ENCODE measurements at places on chromosomes 2 and 18.

- DNase-seq, result no peak
Observed at GRCh38 chr2:168448980-168449379, 7.1 kb upstream of the CERS6 start.

GRCh38 chr2:43086451-43087221 is 139.8 kb downstream of the ZFP36L2 start:
- no peak for DNase-seq

DNA sequence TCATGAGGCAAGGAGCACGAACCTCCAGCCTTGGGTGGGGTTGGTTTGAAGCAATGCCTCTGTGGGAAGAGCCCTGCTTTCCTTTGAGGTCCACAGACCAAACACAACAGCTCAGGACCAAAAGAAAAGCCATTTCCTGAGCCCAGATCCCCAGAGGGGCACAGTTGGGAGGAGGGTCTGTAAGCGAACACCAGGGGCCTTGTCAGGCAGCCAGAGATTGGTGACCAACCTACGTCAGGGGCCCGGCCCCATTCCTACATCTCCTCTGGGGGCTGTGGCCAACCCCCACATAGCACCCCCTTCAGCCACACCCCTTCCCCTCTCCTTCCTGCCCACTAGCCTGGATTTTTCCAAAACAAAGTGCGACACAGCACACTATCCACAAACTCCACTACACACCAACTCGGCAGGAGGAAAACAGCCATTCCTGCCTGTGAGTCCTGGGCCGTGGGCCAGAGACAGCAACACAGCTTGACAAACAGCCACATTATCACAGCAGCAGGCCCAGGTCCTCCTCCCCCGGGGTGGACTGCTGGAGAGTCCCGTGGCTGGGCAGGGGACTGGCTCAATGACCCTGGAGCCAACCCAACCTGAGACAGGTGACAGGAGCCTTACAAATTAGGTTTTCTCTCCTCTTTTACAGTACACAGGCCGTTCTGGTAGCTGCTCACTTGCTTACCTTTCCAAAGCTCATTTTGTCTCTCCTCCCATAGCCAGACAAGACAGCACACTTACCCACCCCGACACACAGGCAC is 98.8 kb downstream of the TNS1 start:
- no peak for DNase-seq

- DNase-seq, result no peak
Observed at GRCh38 chr18:46265196-46266156, 161.3 kb downstream of the HAUS1 start.

DNA sequence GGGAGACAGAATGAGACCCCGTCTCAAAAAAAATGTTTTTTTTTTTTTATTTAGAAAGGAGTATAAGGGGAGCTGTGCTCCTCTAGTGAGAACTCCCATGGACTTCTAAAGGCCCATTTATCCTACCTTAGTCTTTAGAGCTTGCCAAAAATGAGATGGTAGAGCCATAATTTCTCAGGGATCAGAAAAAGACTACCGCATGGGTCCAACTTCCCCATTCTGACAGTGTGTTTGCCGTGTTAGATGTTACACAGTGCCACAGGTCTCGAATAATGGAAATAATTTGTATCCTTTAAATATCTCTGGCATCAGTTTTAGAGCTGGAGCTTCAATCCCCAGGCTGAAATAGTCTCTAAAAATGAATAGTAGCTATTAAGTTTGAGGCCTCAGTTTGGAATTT is 6.0 kb upstream of the SLC39A10 start:
- DNase-seq, result no peak

DNA sequence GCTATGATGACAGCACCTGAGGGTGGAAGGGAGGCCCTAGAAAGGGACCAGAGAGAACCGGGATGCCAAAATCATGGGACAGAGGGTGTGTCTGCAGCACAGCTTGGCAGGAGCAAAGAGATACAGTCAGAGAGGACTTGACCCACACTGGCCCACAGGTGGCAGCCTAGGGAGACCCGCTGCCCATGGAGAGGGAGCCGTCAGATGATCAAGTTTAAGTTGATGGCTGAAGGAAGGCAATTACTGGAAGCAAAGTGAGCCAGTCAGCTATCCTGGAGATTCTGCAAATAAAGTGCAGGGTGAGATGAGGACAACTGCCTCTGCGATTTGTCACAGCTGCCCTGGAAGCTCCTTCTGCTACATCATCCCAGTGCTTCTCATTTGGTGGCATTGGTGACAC is 74.0 kb downstream of the CMPK2 start:
- DNase-seq, result no peak

DNA sequence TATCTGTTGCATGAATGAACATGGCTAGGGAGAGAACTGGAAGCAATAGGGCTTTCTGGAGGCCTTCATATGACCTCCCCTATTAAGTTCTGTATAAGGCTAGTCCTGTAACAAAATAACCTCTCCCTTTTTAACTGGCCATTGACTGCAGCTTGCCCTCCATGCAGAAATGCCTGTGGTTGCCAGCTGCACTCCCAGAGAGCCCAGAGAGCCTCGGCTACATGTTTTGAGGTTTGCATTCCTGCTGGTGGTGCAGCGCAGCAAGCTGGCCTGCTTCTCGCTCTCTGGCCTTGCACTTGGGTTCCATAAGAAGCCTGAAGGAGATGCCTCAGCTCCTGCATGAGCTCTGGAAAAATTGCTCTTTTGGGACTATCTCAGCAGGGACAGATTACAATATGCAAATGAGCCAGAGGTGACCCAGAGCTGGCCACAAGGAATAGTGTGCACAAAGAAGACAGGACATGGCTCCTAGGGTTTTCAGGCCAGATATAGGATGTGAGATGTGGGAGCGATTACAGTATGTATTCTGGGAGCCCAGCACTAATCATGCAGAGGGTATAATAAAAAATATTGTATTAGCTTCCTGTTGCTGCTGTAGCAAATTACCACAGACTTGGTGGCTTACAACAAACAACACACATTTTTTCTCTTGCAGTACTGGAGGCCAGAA is 186.7 kb downstream of the INSIG2 start:
- DNase-seq, result no peak

GRCh38 chr18:26706911-26707351 is 158.6 kb downstream of the AQP4 start:
- DNase-seq, result no peak

GRCh38 chr2:71064110-71064611 is 4.3 kb upstream of the NAGK start:
- DNase-seq, result no peak

DNA sequence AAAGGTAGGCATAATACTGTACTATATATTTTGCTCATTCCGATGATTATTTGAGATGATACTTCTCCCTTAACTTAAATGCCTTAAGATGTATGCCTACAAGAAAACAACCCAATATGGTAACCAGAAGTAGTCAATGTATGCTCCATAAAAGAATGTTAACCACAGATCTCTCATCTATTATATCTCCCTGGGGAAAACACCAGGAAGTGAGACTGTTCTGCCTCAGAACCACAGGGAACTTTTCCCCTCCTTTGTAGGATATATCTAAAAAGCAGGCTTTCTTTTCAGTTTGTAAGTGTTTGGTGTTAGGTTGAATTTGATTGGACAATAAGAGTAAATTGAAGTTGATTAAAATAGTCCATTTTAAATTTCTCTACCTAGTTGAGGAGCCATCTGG is 1160.5 kb upstream of the NXPH2 start:
- no peak for DNase-seq

- DNase-seq, result no peak
Observed at GRCh38 chr18:62828091-62828640, 112.8 kb downstream of the PHLPP1 start.

DNA sequence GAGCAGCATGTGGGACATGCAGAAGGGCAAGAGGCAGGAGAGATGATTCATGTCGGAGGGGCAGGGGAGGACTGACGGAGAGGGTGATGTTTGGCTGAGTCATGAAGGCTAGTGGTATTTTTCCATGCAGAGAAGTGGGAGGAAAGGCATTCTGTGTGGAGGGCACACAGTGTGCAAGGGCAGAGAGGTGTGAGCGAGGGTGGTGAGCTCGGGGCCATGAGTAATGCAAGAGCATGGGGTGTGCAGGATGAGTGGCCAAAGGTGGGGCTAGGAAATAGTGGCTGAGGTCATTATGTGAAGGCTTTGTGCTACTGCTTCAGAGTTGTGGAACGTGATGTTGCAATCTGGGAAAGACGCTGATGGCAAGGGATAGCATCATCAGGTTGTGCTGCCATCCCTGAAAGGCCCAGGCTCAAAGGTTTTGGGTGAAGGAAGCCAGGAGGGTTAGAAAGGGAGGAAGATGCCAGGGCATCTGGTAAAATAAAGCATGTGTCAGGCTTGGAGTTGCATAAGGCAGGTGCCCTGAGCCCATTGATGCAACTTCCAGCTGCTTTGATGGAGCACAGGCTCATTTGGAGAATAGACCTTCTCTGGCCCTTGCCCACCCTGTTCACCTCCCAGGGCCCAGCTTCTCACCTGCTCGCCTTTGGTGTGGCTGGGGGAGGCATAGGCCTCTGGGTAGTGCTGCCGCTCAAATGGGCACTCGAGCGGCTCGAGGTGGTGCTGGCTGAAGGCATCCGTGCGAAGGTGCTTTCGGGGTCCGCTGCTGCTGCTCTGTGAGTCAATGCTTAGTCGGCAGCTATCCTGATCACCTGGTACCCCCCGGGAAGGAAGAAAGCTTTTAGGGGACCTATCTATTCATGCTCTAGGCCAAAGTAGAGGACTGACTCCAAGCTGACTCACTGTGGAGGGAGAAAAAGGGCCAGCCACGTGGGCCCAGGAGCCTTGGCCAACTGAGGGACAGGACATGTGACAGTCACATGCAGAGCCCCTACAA is 37.5 kb downstream of the PAX8 start:
- no peak for DNase-seq

DNA sequence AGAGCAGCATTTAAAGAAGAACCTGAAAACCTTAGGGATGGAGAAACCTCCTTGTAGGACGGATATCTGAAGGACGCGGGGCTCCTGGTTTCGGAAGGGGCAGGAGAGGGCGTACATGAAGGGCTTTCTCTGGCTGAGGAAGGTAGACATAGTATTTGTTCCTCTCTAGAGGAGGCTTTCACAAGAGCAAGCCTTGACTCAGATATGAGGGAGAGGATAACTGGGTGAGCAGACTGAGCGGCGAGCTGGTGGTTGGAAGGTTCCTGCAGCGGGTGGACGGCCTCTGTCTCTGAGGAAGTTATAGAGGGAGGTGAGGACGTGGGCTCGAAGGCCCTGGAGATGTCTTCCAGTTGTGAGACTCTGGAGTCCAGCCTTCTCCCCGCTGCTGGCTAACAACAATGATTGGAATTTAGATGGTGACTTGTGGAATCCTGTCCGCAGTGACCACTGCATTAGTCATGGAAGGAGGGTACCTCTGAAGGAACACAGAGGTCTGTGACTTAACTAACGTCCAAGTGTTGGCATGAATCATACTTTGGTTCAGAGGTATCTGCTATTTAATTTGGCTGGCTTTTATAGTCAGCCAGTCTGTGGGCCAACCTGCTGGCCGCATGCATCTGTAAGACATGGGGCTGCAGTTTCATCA is 80.9 kb downstream of the ASAP2 start:
- no peak for DNase-seq

- DNase-seq, result peak; percentile 44
Observed at GRCh38 chr2:233449081-233449901, 95.0 kb downstream of the DGKD start.

DNA sequence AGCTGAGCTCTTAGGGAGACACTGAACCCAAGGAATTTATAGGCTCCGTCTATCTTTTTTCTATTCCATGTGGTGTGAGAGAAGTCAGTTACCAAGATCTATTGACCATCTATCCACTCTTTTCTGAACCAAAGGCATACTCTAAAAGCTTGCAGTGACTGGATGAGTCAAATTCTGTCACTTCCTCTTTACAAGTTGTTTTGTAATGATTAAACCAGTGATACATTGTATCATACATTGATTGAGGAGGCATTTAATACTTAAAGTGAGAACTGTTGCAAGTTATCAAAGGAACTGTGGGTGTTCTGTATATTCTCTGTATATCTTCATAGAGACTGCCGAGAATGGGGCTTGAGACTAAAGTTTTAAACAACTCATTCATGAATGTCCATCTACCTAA is 188.8 kb downstream of the CAMKMT start:
- no peak for DNase-seq

DNA sequence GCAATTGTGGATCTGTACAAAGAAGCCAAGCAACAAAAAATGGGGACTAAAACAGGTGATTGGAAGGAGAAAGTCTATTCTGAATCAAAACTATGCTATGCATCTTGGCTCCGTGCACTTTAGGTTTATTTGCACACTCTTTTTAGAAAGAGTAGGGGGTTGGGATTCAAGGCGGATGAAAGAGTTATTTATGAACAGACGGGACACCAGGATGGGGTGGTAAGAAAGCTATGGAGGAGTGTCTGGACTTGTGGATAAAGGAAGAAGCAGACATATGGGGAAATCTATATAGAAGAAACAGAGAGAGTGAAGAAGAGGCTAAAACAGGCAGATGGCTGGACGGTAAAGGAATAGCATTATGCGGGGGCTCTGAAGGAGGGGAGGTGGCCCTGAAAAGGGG is 57.8 kb downstream of the TCF4 start:
- no peak for DNase-seq

GRCh38 chr2:207970826-207971180 is 54.5 kb downstream of the PLEKHM3 start:
- DNase-seq, result no peak

GRCh38 chr2:133158024-133158423 is 410.2 kb downstream of the NCKAP5 start:
- DNase-seq, result no peak

DNA sequence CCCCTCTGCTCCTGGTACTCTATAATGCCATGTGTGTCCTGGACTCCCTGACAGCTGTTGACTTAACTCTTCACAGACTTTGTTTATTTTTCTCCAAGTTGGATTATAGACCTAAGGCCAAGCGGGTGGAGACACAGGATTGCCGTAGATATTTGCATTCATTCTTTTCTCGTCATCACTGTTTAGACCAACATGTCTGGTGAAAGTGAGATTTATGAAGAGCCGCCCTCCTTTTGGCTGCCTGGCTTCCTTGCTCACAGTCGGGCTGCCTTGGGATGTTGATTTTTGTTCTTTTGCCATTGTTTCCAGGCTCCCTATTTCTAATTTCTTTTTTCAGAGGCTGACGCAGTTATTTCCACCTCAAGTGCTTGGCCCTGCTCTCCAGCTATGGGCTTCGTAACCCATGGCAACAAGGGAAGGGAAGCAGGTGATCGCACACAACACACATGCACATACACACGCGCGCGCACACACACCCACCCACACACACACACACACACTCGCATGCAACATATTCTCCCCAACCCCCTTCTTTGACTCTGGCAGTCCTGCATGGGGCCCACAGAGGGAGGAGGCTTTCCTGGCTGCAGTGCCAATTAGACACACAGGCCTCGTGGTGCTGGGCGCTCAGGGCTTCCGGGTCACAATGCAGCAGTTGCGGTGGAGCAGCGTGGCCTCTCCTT is 296.5 kb downstream of the MTX2 start:
- DNase-seq, result no peak

- no peak for DNase-seq
Observed at GRCh38 chr18:13558124-13558523, 168.2 kb downstream of the FAM210A start.

GRCh38 chr18:53755914-53756609 is 468.4 kb downstream of the MBD2 start:
- DNase-seq, result no peak
